ENCODE measurements at places on chromosomes 13 and 19. TPM values are rescaled to one million over a fixed set of nuclear protein-coding genes. Genes with fewer than 3 reads are reported as not detected.

Gene ZNF577
- polyA plus RNA-seq: 4.7 TPM

Gene CYSLTR2
- polyA plus RNA-seq: 1.6 TPM

Gene NANOS3
- not detected for polyA plus RNA-seq

Gene TNFSF9
- polyA plus RNA-seq: 0.37 TPM

Gene IGFL1
- not detected for polyA plus RNA-seq

Gene SOX1
- polyA plus RNA-seq: 0.03 TPM

Gene OR10H1
- polyA plus RNA-seq: not detected

All from small intestine (tissue), 16 donors.